ENCODE measurements at places on chromosomes 2 and 18.

- no peak for DNase-seq
These were observed 34.3 kb downstream of the FMNL2 start for GRCh38 chr2:152369176-152369860.

- no peak for DNase-seq
These were observed 5.0 kb upstream of the DGKD start for GRCh38 chr2:233349005-233349998.

GRCh38 chr2:173862612-173863217 is 102.5 kb downstream of the SP3 start:
- DNase-seq, result no peak

- DNase-seq, result no peak
These were observed 11.5 kb downstream of the SPEG start for GRCh38 chr2:219446101-219446504.

DNA sequence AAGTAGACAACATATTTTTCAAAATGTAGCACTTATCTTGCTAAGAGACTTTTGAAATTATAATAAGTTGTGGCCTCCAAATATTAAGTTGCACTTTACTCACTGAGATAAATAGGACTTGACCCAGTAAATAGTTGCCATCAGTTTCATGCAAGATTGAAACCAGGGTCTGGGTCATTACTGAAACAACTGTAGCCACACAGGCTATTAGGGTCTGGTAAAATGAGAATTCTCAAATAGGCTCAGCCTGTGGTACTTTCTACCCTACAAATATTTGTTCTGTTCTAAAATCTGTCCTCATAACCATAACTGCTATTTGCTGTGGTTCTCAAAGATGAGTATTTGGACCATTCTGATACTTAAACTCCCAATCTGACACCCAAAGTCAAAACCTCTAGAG is 115.4 kb upstream of the STK17B start:
- DNase-seq, result no peak

DNA sequence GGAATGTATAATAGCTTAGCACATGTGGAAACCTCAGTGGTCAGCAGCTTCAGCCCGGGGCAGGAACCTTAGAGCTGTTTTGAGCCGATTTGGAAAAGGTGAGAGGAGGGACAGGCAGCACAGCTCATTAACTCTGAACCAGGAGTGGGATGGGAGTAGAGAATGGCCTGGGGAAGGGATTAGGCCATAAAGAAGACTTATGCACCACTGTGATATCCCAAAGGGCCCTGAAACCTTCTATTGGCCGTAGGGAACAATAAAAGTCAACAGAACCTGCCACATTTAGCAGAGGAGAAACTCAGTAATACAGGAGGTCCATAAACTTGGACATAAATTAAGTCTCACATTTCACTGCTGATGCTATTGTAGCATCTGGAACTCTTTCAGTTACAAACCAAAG is 124.2 kb upstream of the REV1 start:
- no peak for DNase-seq

DNA sequence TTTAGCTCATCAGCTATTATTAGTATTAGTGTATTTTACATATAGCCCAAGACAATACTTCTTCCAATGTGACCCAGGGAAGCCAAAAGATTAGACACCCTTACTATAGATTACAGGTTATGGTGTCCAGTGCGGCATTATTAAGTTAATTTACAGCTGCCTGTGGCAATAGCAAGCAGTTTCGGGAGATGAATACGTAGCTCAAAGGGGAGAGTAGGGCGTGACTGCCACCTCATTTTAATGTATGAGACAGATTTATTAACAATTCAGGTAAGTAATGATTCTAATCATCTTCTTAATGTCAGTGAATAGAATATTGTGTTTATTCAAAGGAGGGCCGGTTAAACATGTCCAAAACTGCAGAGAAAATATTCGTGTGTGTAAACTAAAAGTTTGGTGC is 6.8 kb upstream of the DSG3 start:
- DNase-seq, result no peak

DNA sequence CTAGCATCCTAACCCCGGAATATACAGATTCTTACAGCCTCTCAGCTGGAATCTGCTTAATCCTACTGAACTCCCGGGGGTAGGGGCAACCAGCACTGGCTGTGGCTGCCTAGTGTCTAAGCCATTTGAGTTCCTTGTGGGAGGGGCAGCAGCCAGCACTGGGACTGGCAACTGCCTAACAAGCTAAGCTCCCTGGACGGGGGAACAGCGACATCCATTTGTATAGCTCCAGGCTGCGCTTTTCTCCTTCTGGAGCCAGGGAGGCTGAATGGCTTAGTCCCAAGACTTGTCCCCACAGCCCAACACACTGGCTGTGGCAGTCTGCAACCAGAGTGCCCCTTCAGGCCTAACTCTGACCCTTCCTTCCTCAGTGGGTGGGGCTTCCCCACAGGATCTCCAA is 787.2 kb downstream of the METTL4 start:
- no peak for DNase-seq

- DNase-seq, result no peak
These were observed 303.8 kb upstream of the TRIB2 start for GRCh38 chr2:12412898-12413305.

DNA sequence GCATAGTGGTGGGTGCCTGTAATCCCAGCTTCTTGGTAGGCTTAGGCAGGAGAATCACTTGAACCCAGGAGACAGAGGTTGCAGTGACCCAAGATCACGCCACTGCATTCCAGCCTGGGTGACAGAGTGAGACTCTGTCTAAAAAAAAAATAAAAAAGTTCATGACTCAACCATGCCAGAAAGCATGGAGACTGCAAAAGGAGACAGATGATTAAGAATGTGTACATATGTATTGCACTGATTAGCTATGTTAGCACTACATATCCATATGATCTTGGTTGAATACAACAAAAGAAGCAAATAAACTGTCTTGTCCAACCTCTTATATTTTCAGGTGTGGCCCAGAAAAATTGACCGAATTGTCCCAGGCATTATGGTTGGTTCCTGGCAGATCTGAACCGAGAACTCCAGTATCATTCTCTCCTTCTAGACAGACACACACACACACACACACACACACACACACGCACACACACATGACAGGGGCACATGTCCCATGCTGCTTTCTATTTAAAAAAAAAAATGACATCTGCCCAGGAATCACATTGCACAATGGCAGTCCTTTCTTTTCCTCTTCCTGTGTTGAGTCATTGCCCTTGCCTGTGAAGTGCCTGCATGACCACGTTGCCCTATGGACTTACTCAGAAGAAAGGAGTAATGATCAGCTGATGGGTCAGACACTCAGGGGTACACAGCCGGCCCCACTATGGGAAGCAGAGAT is 65.6 kb downstream of the MYCN start:
- DNase-seq, result no peak

DNA sequence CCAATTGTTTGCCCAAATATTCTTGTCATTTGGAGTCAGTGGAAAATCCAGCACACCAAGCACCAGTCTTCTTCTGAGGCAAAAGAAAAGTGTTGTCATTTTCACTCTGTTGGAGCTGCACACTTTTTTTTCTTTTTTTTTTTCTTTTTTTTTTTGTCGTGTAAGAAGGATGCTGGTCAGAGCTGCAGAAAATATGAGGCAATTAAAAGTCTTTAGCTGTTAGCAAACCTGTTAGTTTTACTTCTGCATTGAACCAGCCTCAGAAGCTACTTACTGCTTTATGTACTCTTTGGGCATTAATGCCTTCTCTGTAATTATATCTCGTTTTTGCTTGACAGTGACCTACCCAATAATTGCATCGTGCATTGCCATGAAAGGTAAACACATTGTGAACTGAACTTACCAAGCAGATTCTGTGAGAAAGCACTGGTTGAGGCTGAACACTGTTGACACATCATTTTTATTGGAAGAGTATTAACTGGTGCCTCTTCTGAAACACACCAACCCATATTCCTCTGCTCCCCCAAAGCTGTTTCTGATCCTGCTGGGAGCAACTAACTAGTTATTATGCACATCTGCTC is 165.4 kb downstream of the CAPN13 start:
- DNase-seq, result no peak

GRCh38 chr2:235500110-235500760 is 6.4 kb downstream of the AGAP1 start:
- DNase-seq, result no peak

DNA sequence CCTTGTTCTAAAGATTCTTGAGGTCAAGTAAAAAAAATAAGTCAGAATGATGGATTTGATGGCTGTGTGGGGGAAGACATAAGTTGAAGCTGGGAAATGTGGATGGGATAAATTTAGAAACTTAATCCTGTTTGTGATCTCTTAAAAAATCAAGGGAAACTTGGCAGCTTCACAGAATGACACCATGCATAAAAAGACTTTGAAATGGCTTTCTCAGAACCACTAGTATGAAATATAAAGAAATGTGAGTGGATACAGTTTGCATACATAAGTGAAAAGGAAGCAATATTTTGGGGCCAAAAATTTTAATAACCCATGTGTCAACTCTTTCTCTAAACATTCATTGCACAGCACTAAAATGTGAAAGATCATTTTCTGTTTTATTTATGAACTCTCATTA is 21.7 kb downstream of the CDH19 start:
- DNase-seq, result no peak

- no peak for DNase-seq
These were observed 144.3 kb upstream of the MAP3K20 start for GRCh38 chr2:172931256-172931894.

GRCh38 chr18:59536166-59536565 is 161.1 kb downstream of the CCBE1 start:
- DNase-seq, result no peak

- no peak for DNase-seq
These were observed 166.3 kb downstream of the HDAC4 start for GRCh38 chr2:239234191-239235175.

- DNase-seq, result no peak
These were observed 138.9 kb upstream of the ASB18 start for GRCh38 chr2:236403125-236403524.

DNA sequence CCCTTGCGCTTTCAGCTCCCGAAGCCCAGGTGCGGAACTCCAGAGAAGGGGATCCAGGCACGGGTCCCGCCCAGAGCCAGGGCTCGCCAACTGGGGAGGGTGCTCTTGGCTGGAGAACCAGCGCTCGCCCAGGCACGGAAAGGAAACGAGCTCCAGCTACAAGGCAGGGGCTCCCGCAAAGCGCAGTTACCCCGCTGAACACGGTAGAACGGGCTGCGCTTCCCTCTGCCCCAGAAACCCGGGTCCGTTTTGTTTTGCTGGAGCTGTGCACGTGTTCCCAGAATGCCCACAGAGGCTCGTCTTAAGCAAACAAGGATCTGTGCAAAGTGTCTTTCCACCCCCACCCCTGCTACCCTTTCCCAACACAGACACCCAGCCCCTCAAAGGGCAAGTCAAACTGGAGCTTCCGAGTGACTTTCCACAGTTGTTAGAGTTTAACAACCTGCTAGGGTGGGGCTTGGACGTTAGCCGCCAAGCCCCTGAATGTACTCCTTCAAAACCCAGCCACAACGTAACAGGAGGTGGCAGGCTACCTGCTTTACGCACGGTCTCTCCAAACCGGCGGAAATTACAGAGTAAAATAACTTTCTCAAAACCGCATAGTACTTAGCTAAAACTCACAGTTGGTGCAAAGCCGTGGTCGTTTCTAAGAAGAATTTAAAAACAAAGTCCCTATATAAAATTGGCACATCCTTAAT is 775 bp downstream of the RNF125 start:
- peak; percentile 29 for DNase-seq

GRCh38 chr2:195756218-195756942 is 99.4 kb downstream of the SLC39A10 start:
- DNase-seq, result no peak

DNA sequence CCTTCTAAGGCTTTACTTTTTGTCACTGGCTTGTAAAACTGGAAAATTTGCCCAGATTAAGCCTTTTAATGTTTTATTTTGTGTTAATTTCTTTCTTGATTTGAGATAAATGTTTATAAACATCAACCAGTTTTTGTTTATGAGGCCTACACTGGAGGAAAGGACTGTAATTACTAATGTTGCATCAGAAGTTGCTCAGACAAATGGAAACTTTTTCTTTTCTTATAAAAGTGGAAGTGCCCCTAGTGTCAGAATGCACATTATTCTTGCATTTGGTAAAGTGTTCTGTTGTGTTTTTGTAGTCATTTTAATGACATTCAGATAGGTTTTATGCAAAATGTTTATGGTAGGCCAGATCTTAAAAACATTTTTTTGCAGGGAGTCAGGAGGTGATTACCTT is 25.3 kb downstream of the LCLAT1 start:
- no peak for DNase-seq

- DNase-seq, result no peak
These were observed 472.3 kb downstream of the TNS1 start for GRCh38 chr2:217530392-217531090.

GRCh38 chr2:95039363-95039762 is 13.9 kb downstream of the MAL start:
- DNase-seq, result no peak

DNA sequence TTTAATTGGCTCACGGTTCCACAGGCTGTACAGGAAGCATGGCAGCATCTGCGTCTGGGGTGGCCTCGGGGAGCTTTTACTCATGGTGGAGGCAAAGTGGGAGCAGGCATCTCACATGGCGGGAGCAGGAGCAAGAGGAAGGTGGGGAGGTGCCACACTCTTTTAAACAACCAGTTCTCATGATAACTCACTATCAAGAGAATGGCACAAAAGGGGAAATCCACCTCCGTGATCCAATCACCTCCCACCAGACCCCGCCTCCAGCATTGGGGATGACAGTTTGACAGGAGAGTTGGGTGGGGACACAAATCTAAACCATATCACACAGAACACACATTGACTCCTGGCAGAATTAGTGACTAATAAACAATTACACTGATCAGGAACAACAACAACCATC is 68.6 kb upstream of the ACKR3 start:
- DNase-seq, result no peak

GRCh38 chr18:31998880-31999412 is 19.7 kb upstream of the RNF125 start:
- DNase-seq, result no peak

GRCh38 chr2:222959358-222959757 is 92.6 kb upstream of the KCNE4 start:
- DNase-seq, result no peak

DNA sequence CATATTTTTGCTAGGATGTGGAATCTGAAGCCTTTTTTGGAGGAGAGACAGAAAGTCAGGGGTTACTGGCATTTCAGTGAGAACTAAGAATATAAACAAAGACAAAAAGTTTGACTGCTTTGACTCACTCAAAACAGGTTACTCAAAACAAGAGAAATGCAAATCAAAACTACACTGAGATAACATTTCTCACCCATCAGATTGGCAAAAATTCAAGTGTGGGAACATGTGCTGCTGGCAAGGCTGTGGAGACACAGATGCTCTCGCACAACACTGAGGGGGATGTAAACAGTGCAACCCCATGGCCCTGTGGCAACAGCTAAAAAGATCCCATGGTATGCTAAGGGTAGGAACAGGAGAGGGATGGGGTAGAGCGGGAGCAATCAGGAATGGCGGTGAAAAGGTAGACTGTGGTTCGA is 86.6 kb downstream of the DTNB start:
- DNase-seq, result no peak

- no peak for DNase-seq
These were observed 735 bp downstream of the NRP2 start for GRCh38 chr2:205682971-205683501.

GRCh38 chr2:1461507-1462390 is 48.5 kb downstream of the TPO start:
- DNase-seq, result no peak

All from stimulated activated CD8-positive, alpha-beta memory T cell treated with anti-CD3 and anti-CD28 coated beads, Interleukin-4, amount 100 ng/mL, for 1 hour (primary cell).